BJ (cell line): ENCODE measurements at places on chromosomes 13 and 19.

DNA sequence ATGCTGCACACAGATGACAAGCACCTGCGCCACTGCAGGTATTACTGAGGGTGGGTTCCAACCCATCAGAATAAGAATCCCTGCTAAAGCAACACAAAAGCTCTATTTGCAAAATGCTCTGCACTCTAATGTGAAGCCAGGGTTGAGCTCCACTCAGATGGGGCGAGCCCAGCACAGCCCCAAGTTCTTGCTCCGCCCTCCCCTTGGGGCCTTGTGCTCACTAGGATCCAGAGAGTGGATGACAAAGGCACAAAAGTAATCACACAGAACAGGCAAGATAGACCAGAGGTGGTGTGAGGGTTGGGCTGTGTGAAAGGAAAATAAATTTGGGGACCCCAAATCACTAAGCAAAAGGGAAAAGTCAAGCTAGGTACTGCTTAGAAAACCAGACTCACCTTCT is 8.2 kb upstream of the ZNF611 start:
- DNase-seq: no peak

GRCh38 chr13:33323801-33324510 is 38.4 kb upstream of the STARD13 start:
- DNase-seq: no peak

DNA sequence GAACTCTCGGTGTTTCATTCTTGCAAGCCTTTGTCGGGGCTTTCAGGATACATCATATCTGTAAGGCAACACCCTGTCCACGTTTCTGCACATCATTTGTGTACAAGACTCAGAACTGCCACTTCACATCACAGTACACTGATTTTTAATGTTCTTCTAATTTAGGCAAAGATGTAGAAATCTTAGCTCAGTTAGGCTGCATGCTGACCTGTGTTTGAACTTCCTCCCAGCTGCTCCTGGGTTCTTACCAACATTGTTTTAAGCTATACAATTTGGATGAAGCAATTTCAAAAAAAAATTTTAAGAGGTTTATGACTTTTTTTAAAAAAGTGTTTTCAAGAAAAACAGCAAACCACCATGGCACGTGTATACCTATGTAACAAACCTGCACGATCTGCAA is 1047.9 kb upstream of the SLC10A2 start:
- no peak for DNase-seq

GRCh38 chr19:38763795-38764220 is 9.5 kb downstream of the LGALS7 start:
- DNase-seq: no peak

GRCh38 chr13:42873081-42873480 is 91.7 kb downstream of the FAM216B start:
- no peak for DNase-seq

DNA sequence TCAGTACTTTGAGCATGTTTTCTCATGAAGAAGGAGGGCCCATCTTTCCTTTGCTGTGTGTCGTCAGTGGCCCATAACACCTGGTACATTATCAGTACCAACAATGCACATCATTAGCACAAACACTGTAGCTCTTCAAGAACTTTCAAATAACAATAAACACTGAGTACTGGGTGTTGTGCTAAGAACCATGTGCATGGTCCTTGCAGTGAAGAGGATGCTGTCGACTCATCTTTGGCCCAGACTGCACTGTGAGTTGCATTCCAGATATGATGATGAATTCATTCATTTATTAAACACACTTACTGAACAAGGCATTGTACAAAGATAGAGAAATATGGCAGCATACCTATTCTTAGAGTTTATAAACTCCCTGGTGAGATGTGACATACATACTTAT is 55.8 kb downstream of the FLT3 start:
- no peak for DNase-seq

- DNase-seq: no peak
Measured at GRCh38 chr13:73403355-73404120, 344.7 kb downstream of the KLF5 start.

DNA sequence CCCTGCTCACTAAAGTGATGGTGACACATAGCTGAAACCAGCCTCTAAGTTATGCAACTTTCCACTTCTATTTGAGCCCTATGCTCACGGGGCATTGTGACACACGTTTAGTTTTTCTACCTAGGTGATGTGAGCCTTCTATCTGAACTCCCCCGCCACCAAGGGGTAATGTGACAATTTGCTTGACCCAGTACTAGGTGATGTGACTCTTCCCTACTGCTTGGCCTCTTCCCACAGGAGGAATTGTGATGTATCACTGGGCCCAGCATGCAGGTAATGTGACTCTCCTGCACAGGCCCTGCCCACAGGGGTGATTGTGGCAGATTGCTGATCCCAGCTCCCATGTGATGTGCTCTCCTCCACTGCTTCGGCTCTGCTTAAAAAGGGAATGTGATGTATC is 42.7 kb upstream of the ZNF43 start:
- no peak for DNase-seq

- DNase-seq: no peak
Measured at GRCh38 chr13:75279834-75280369, 202.1 kb downstream of the TBC1D4 start.

DNA sequence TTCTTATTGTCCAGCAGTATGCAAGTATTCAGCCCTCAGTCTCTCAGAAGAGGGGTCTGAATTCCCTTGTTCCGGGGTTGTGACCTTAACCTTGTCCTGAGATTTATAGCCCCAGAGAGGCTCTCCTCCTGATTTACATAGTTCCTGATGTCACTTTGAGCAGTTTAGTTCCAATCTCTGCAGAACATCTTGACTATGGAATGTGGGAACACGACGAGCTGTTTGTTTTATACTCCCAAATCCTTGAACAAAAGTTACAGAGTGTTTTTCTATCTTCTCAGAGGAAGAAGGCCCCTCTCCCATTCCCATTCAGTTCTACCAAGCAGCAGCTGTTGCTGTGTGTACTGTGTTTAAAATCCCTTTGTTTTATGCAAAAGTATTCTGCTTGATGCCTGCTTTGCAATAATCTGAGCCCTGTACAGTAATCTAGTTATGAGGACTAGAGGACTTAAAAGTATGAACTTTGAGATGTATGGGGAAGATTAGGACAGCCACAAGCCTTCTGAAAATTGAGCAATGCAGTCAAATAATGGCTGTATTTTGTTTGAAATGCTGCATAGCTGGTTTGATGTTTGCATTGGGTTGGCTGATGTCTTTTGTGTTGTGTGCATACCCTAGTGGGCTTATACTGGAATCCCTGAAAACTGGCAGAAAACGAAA is 74.7 kb downstream of the KL start:
- DNase-seq: no peak

- DNase-seq: no peak
Measured at GRCh38 chr19:3397266-3398022, 31.1 kb downstream of the NFIC start.

- DNase-seq: no peak
Measured at GRCh38 chr19:39843919-39844793, 2.0 kb downstream of the FBL start.

- DNase-seq: no peak
Measured at GRCh38 chr19:33385956-33386355, 12.4 kb downstream of the CEBPG start.

DNA sequence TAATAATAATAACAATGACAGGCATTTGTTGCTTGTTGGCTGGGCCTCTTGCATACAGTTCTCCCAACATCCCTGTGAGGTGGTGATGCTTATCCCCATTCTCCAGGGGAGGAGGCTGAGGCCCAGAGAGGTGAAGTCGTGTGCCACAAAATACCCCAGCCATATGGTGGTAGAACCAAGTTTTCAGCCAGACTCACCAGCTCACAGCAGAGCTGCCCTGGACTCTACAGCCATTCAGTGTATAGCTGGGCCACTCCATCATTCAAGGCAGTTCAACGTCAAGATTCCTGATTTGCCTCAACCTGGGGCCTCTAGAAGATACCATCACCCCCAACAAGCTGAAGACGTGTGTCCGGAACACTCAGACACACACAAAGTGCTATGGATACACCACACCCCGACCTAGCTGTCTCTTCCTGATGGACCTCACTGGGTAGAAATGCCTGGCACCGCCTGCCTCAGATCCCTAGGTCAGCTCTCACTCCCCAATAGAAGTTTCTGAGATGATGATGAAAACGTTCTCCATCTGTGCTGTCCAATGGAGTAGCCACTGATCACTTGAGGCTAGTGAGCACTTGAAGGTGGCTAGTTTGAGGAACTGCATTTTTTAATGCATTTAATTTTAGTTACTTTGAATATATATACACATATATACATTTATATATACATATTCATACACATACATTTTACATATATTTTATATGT is 4.3 kb upstream of the CEACAM19 start:
- no peak for DNase-seq

DNA sequence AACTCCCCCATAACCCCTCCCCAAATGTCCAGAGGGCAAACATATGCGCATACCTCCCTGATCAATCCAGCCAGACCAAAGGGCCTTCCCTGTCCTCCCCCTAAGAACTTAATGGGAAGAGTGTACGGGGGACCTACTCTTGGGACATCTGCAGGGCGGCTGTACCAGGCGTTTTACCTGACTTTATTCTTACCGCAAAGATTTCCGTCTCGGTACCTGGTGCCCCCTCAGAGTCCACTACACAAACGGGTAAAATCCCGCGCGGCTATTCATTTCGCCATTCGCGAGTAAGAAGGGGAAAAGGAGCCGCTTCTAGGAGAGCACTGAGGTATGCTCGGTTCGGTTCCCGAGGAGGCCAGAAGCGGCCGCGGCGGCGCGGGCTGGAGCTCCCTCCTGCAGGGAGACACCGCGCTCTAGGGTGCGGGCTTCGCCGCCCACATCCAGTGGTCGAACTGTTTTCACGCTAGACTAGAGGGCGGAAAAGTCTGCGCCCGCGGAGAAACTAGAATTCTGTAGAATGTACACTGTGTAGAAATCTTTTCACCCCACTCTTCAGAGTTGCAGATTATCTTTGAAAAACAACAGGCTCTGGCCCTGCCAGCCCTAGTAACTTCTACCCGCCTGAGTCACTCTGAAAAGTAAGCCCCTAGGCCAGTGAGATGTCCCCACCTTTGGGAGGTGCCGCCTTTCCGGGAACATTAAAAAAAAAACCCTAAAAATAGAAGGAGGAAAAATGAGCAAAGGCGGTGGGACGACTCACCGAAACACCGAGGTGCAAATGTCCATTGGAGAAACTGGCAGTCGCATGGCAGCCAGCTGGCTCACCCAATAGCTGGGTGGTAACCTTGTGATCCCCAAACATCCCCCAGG is 3.8 kb upstream of the TSHZ3 start:
- no peak for DNase-seq

DNA sequence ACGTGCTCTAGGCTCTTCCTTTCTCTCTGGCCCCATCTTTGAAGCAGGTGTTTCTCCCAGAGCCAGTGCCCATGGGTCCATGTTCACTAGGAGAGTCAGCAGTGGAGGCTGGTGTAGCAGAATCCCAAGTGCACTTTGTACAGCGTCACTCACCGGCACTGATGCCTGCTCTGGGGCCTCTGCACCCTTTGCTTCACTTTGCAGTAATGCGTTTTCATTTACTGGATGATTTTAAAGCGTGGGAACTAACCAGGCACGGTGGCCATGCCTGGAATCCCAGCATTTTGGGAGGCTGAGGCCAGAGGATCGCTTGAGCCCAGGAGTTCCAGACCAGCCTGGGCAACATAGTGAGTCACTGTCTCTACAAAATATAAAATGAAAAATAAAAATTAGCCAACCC is 30.7 kb downstream of the SLC25A42 start:
- no peak for DNase-seq

DNA sequence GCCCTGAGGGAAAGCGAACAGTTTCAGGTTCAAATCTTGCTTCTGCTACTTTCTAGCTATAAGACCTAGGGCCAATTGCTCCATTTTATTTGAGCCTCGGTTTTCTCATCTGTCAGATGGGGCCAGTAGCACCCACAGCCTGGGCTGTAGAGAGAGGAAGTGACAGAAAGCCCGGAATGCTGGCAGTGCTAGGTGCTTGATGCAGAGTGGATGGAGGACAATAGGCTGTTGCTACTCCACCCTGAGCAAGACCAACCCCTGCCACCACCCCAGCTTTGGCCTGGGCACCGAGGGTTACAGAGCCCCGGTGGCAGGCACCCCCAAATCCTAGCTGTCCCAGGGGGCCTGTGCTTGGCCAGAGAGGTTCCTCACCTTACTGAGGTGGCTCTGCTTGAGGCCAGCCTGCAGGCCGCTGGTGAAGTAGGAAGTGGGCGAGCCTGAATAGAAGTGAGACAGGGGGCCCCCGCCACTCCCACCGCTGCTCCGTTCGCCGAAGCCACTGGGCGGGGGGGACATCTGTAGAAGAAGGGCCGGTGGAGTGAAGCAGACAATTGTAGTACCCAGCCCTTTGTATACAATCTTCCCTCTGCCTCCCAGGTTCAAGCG is 2.1 kb upstream of the FDX2 start:
- DNase-seq: no peak

GRCh38 chr19:49771674-49772139 is 4.9 kb downstream of the AP2A1 start:
- DNase-seq: no peak

GRCh38 chr13:99953138-99953755 is 18.3 kb downstream of the ZIC5 start:
- no peak for DNase-seq

DNA sequence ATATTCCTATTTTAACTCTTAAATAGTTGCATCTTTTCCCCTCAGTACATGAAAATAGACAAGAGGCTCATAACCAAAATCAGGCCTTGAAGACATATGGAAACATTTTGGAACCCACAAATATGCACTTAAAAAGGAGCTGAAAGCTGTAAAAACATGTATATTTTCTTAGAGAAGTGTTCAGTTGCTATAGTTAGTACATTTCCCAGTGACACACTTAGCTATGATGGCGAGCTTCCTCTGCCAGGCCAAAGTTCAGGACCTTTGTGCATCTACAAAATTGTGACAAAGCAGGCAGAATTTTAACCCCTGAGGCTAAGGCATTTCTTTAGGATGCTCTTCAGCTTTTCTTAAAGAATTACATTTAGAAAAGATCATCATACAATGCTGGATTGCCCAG is 54.5 kb downstream of the RCBTB2 start:
- peak; percentile 46 for DNase-seq

DNA sequence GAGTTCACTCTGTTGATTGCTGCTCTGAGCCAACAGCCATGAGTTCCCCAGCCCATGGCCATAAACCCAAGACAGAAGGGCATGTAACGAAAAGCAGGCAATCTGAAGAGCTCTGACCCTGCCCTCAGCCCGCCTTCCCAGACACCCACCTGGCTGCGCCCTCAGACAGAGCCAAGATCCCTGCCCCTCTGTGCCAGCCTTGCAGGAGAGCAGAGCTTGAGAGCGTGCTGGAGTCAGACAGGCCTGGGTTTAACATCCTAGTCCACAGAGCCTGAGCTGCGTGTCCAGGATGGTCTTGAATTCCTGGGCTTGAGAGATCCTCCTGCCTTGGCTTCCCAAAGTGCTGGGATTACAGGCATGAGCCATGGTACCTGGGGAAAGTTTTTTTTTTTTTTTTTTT is 19.0 kb upstream of the EMC10 start:
- DNase-seq: no peak
